ENCODE measurements at places on chromosomes 2 and 18.

DNA sequence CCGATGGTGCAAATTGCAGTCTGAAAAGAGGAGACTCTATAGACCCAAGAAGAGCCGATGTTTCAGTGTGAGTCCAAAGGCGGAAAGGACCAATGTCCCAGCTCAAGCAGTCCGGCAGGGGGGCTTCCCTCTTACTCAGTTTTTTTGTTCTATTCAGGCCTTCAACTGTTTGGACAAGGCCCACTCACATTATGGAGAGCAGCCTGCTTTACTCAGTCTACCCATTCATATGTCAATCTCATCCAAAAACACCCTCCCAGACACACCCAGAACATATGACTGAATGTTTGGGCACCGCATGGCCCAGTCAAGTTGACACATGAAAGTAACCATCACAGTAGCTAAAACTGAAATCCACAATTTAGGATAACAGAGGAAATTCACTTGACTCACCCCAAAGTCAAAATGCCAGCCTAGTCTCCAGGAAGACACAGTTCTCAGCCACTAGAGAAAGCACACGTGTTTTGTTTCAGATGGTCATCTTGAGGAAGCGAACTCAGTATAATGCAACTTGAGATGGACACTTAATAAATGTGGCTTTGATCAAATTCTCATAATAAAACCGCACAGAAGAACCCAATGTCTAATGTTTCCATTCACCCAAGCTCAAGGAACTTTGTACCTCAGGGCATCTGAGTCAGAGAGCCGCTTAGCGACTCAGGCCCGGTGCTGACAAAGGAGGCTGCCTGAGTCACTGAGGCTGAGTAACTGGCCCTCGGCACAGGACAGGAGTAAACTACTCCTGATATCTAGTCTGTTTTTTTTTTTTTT lies 2.4 kb downstream of the FHL2 start:
- DNase-seq, result no peak

DNA sequence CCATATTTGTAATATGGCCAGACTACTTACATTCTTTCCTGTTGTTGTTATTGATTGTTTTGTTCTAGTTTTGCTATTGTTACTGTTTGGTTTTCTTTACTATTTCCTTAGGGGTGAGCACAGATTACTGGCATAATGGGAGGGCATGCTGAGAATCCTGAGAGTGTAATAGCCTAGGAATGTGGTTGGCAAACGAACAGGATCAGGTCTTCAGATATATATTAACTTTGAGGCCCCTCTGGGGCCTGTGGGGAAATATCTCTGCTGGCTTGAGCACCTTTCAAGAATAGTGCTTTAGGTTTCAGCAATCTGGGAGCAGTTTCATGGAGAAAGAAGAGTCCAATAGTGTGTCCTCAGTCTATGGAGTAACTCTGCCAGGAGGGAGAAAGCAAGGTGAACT lies 144.4 kb downstream of the THSD7B start:
- no peak for DNase-seq

DNA sequence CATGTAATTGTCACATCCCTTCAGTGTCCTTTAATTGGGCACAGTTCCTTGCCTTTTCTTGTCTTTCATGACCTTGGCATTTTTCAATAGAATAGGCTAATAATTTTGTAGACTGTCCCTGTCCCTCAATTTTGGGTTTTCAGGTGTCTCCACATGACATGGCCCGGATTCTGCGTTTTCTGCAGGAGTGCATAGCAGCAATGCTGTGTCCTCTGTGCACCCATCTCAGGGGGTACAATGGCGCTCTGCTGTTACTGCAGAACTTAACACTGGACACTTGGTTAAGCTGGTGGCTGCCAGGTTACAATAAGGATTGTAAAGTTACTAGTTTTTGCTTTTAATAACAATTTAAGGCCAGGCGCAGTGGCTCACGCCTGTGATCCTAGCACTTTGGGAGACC lies 51.3 kb downstream of the INPP5D start:
- no peak for DNase-seq

GRCh38 chr2:138846216-138846821 lies 66.1 kb upstream of the NXPH2 start:
- DNase-seq, result peak; percentile 60

- DNase-seq, result no peak
These were observed 7.9 kb downstream of the HS6ST1 start for GRCh38 chr2:128310761-128311160.

DNA sequence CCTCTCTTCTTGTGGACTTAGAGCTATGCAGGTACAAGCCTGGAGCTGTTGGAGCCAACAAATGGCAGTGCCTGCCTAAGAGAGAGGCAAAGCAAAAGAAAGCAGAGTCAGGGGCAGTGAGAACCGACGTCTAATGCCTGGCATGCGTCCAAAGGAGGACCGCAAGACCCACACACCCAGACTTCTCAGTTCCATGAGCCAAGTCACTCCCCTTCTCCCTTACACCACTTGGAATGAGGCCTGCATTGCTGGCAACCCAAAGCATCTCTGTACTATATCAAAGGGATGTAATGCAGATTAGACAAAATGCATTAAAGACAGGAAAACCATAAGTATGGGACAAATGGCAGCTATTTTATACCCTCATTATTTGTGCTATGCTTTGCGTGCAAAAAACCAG lies 49.9 kb upstream of the RNU4ATAC start:
- DNase-seq, result no peak

DNA sequence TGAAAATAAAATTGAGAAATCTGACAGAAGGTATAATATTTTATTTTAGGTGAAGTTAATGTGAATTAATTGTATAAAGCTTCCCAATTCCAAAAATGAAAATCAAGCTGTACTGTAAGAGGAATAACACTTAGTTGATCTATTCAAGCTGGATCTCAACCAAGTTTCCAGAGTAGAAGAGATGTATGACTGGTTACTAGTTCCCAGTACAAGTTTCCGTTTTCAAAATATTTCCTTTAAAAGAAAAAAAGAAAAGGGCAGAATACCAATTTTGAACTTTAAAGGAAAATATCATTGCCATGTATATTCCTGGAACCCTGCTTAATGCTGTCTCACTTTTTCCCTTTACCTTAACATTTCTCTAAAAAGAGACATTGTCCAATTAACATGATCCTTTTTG lies 308.5 kb downstream of the IRS1 start:
- no peak for DNase-seq

DNA sequence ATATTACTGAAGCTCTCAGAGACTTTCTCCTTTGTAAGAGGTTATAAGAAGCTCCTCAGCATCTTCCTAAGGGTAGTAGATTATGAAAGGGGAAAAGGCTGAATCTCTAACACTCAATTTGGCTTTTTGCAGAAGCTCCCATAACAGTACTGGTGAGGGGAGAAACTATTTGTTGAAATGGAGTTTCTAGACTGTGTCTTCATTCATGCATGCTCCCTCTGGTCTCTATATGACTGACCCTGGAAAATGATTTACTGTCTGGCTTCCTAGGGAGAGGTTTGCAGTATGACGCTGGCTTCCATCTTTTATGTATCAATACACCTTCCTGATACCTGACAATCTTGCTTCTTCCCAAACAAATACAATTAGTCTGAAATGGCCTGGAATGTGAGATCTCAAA lies 63.9 kb downstream of the LDAH start:
- no peak for DNase-seq

- peak; percentile 28 for DNase-seq
These were observed 70.6 kb downstream of the RPE start for GRCh38 chr2:210072922-210073509.

GRCh38 chr2:172600557-172601008 lies 44.7 kb downstream of the PDK1 start:
- DNase-seq, result no peak

DNA sequence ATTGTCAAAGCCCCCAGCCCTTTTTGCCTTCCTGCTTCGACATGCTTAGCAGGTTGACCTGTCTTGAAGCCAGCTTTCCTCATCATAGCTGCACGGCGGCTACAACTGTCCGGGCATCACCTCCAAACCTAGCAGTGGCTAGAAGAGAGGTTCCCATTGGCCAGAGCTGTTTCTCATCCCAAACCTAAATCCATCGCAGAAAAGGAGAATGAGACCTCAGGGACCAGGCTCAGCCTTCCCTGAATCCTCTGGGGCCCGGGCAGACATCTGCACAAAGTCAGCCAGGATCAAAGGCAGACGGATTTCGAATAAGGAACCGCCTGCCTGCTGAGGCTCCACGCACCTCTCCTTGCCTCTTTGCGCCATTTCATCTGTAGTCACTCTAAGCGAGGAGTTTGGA lies 101.7 kb upstream of the SLC66A3 start:
- DNase-seq, result no peak

DNA sequence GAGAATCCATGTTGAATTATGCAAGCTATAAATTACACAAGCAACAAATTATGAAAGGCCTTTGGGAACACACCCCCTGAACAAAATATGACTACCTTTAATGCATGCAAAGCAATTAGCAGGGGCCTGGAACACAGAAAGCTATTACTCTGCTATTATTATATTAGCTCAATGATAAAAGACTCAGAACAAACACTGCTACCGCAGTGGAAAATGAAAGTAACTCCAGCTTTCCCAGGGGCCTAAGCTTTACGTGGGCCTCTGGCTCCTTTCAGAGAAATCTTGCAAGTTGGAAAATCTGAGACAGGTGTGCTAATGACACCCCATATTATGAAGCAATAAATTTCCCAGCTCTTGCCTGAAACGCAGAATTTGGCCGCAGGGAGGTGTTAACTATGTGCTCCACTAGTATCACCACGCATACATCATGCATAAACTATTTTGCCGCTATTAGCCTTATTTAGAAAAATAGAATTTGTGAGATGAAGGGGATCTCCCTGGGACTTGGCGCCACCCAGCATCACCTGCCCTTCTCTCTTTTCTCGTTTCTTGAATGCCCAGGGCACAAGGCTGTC lies 321.6 kb upstream of the LYPD1 start:
- peak; percentile 5 for DNase-seq

GRCh38 chr2:217614096-217614495 lies 388.7 kb downstream of the TNS1 start:
- DNase-seq, result no peak

DNA sequence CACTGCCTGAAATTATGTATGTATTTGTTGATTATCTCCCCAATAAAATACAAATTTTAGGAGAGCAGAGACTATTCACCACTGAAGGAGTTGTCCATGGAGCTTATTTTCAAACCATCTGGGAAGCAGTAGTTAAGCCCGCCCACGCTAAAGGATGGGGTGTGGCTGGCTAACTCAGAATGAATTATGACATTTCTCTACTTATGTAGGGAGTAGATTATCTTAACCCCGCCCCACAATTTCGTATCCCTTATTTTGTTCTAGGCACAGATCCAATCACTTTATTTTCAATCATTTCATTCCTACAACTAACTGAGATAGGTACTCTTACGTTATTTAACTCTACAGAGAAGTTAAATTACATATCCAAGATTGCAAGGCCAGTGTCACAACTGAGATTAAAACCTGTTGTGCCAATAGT lies 1.4 kb upstream of the LAPTM4A start:
- DNase-seq, result peak; percentile 46

GRCh38 chr2:18825838-18826237 lies 236.5 kb upstream of the NT5C1B start:
- no peak for DNase-seq
